ENCODE measurements at places on chromosomes 1 and 21.

DNA sequence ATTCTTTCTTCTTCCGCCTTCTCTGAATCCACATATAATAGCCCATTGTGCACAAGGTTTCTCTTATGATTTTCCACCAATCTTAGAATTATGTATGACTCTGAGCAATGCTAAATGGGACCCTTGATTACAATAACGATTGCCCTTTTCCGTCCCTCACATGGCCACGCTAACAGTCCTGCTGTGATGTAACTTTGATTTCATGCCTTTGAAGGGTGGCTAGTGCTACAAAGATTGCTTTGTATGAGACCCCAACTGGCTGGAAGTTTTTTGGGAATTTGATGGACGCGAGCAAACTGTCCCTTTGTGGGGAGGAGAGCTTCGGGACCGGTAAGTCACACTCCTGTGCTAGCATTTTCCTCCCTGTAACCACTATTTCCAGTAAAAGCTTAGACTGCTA, 45.3 kb downstream of the PGM1 start:
- no peak for DNase-seq

GRCh38 chr1:93123201-93123783, 44.2 kb downstream of the MTF2 start:
- DNase-seq, result peak; percentile 79

- DNase-seq, result peak; percentile 33
Measured at GRCh38 chr1:75583282-75583681, 27.6 kb downstream of the SLC44A5 start.

- no peak for DNase-seq
Measured at GRCh38 chr1:200495901-200496300, 86.1 kb upstream of the ZNF281 start.

- DNase-seq, result no peak
Measured at GRCh38 chr21:42406866-42407265, 3.2 kb downstream of the UBASH3A start.

- no peak for DNase-seq
Measured at GRCh38 chr1:197284325-197284724, 16.3 kb downstream of the CRB1 start.

DNA sequence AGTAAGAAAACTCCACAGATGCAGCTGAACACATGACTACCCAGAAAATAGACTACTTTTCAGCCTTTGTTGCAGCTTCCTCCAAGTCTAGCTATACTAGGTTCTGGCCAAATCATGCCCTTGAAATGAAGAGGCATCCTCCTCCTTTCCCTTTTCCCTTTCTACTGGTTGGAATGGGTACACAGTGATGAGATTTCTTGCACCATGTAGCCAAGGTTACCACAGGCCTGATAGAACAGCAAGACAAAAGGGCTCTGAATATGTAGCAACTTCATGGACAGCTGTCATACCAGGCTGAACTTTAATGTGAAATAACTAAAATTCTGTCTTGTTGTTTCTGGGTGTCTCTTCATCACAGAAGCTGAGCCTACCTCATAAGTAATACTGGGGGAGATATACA, 146.5 kb downstream of the PDE4B start:
- no peak for DNase-seq

GRCh38 chr1:246681900-246682895, 42.0 kb upstream of the SCCPDH start:
- no peak for DNase-seq

GRCh38 chr1:110056285-110056683, 14.2 kb downstream of the ALX3 start:
- DNase-seq, result no peak

- peak; percentile 26 for DNase-seq
Measured at GRCh38 chr1:172185211-172185610, 235.3 kb upstream of the C1orf105 start.

DNA sequence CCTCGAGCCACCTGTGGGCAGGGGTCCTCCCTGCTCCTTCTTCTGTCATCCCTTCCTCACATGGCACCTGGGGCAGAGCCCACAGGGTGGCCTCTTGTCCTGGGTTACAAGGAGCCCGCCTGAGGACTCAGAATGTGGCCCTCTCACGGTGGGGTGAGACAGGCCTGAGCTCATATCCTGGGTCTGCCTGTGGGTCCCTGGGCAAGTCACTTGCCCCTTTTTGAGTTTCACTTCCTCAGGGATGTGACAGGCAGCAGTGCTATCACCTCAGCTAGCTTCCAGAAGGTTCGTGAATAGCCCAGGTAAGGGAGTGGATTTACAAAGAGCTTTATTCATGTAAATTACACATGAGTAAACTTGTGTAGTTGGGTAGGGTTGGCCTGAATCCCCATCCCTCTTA, 33.5 kb downstream of the HTR6 start:
- DNase-seq, result no peak

DNA sequence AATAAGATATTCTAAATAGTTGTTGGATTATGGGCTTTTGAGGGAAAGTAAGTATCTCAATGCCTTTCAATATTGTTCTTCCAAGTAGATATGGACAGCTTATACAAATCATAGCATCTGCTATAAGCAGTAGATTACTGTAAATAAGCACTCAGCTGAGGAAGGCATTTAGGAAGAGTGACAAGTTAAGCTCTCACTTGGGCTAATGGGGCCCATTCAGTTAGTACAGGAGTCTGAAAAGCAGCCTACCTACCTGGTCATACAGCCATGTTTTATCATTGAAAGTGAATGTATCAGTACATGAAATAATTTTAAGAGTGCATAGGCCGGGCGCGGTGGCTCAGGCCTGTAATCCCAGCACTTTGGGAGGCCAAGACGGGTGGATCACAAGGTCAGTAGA, 73.1 kb downstream of the APP start:
- no peak for DNase-seq

DNA sequence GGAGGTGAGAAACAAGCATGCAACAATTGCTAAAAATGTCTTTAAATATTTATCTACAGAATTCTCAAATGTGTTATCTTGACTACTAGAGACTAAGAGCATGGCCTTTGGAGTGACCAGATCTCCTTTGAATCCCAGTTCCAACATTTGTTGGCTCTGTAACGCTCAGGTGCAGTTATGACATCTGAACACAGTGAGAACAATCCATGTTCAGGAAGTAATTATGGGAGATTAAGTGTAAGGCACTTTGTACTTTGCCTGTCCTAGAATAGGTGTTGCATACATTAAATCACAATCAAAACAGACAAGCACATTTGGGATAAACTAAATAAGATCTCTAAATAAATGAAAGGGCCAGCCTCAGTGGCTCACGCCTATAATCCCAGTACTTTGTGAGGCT, 454.5 kb downstream of the SMYD3 start:
- no peak for DNase-seq

DNA sequence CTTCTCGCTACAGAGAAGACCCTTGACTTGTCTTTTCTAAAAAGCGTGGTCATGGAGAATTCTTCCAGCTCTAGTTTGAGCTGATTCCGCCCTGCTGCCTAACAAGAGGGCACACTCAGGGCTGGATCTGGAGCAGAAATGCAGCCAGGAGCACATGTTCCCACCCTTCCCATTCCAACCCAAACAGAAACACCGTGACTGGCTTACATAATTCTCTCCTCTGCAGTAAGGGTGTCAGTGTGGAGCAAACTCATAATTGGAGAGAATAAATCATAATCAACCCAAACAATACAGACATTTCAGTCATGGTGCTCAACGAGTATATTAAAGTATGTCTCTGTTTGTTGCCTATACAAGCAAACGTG, 34.5 kb downstream of the CTNNBIP1 start:
- DNase-seq, result no peak

- DNase-seq, result no peak
Measured at GRCh38 chr1:159823406-159823805, 3.3 kb upstream of the SLAMF8 start.

DNA sequence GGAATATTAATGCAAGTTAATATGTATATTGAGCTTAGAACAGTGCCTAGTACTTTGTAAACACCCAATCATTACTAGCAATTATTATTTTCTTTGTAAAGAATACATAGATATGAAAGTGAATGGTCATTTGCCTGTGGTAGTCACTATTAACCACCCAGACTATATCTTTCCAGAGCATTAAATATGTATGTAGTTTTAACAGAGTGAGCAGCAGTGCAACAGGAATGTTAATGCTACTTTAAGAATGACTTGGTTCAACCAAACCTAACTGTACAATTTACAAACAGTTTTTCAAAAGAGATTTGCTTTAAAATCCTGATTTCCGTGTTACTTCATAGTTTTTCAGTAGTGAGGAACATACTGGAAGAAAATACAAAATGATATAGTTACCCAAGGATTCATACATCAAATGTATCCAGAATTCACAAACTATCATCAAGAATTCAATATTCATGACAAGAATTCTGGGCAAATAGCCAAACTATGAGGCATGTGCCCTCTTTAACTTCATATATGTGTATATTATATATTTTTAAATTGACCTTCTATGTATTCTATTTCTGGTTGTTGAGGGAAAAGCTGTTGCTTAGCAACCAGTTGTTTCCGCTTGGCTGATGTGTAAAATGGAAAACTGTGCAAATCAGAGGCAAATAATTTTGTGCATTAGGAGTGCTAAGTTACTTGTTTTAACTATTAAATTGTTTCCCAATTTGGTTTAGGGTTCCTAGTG, 34.9 kb upstream of the IVNS1ABP start:
- DNase-seq, result peak; percentile 76

DNA sequence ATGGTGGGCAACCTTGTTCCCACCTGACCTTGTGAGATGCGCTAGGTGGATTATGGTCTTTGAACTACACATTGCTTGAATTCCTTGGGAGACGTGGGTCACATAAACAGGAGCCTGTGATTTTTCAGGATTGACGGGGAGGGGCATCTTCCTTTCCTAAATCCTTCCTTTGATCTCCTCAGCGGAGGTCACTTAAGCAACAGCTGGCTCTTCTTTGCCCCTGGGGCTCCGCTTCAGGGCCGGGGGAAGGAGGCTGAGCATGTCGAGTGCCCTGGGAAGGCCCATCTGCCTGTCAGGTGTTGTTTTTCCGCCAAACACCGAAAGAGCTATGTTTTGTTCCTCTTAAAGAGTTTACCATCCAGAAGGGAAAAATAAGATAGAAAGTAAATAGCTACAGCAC, 40.6 kb downstream of the KIF26B start:
- DNase-seq, result no peak

GRCh38 chr1:119647228-119647733, 785 bp downstream of the ZNF697 start:
- no peak for DNase-seq

DNA sequence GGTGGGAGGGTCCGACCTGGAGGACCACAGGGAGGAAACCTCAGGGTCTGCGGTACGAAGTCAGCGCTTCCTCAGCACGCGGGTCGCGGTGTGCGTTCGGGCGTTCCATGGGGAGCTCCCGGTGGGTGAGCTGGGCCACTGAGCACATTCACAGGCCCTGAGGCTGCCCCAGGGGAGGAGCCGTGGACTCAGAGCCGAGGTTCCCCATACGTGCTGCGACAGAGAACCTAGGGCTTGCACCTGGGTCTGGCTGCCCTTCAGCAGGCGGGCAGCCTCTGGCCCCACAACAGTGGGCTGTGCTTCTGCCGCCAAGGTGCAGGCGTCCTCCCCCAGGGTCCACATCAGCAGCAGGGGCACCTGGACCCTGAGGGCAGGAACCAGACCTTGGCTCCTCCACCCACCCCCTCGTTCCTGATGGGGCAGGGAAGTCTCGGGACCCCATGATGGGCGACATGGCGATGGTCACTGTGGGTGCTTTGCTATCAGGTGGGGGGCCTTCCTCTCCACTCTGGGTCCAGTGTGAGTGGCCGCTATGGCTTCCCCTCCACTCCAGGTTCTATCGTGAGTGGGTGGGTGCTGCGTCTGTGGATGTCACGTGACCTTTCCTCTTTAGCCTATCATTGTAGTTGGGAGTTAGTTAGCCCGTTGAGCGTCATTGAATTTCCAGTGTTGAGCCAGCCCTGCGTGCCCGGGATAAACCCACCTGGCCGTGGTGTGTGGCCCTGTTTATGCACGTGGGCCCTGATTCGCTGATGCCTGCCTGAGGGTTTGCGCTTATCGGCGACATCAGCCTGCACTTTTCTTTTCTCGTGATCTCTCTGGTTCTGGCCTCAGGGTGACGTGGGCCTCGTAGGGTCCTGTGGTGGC, 27.9 kb downstream of the FTCD start:
- no peak for DNase-seq

DNA sequence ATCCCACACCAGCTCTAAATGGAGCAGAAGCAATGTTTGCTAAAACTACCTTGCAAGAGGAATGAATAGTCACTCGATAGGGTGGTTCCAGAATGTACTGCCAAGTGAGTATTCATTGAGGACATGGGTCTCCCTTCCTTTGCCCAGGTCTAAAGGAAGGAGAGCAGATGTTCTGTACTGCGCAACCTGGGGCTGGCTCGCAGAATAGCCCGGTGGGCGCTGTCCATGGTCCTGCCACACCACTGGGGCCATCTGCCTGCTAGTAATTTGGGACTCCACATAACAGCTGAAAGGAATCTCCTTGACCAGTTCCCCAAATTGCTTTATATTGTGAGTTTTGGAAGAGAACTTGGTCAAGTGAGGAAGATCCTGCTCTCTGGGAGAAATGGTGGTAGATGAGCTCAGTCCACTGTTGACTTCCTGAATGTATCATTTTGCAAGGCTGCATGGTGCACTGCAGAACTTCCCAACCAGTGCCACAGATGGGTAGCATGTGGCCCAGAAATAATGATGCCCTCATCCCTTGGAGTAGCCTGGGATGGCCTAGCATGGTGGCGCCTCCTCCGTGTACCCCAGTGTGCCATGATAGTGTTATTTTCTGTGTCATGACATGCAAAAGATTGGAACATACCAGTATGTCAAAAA, 5.7 kb downstream of the SLC6A17 start:
- peak; percentile 66 for DNase-seq

- no peak for DNase-seq
Measured at GRCh38 chr1:199954699-199955098, 72.8 kb upstream of the NR5A2 start.

DNA sequence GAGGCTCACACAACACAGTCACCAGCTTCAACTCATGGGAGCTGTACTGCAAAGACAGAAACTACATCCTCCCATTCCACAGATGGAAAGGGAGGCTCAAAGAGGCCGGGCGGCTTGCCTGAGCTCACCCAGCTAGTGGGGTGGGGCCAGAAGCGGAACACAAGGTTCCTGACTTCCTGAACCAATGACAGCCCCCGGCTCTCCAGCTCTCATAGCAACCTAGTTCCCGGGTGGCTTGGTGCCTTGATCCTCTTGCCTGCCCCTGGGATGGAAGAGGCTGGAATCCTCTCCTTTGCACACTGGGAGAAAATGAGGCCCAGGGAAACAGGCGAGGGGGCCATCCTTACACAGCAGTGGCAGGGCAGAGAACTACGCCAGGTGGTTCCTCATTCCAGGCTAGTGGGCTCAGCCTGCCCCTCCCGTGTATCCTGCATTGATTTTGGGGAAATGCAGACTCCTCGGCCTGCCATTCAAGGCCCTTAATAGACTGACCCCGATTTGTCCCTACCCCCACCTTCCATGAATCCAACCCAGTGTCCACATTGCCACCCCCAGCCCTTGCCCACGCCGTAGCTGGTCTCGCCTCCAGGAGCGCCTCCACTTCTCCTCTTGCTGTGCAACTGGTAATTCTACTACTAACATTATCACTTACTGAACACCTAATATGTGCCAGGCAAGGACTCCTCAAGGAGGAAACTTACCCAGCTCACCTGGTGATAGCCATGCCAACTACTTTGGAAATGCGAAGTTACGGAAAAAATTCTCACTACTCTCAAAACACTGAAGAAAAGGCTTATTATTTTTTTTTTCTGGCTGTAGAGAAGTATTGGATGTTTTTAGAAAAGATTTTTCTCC, 5.0 kb downstream of the RAP1GAP start:
- DNase-seq, result no peak
